ENCODE measurements at places on chromosomes 5 and 9.

DNA sequence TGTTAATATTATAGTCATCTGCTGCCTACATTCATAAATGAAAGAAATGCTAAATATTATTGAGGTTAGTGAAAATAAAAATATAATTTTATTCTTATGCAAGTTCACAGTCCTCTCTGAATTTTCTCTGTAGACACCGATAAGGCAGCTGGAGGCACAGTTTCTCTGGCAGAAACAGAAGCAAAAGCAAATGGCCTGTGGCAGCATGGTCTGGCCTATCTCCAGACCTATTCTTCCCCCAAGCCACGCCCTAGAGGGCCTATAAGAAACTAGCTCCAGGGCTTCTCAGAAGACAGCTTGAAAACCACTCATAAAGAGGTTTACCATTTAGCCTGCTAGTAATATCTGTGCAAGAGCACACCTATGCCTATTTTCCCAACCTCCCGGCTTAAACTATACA is 28.4 kb downstream of the MRPS27 start:
- DNase-seq: no peak

- DNase-seq: no peak
These were observed 31.1 kb upstream of the PCA3 start for GRCh38 chr9:76733096-76733495.

DNA sequence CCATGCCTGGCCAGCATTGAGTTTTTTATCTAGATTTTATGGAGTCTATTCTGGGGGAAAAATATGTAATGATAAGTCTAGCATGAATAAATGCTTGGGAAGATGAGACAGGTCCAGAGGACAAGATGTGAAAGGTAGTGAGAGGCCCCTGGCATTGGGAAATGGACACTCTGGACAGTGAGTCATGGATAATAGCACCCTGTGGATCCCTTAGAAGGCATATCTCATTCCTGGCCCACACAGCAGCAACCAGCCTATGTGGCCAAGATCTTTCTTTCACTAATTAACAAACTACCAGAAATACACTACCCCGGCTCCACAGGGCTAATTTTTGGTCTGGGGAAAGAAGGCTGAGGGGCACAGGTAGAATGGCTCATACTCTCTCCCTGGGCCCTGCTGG is 356.1 kb downstream of the TRIM32 start:
- DNase-seq: no peak

GRCh38 chr5:150763023-150763769 is 4.4 kb upstream of the DCTN4 start:
- DNase-seq: no peak

DNA sequence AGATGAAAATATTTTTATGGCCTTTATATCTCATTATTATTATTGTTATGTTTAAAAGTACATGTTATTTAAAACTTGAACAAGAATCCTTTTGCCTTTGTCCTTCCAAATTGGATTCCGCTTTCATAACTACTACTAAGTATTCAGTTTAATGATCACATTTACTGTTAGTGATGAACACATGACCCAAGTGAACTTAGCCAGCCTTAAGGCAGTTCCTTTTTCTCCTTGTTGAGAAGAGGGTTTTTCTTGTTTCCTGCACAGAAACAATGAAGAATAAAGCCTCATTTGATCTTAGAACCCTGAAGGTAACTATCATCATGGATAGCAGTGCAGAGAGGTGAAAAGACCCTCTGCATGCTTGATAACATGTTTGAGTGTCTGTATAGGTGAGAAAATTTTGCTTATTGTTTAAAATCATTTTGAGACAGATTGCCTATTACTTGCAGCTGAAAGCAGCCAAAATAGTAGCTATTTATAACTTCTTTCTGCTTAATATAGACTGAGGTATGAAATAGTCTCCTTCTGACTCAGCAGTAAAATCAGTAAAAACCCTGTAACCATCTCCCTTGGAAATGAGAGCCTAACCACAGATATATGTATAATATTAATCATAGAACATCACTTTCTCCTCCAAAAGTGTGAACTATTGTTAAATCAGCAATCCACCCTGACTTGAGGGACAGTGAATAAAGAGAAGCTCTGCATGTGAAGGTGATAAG is 266.2 kb downstream of the SPATA31D1 start:
- DNase-seq: no peak

GRCh38 chr9:69027355-69028097 is 8.0 kb upstream of the FXN start:
- DNase-seq: no peak

Measured in activated CD8-positive, alpha-beta memory T cell treated with anti-CD3 and anti-CD28 coated beads for 1 hour (primary cell).